ENCODE measurements at places on chromosomes 13 and 19.

DNA sequence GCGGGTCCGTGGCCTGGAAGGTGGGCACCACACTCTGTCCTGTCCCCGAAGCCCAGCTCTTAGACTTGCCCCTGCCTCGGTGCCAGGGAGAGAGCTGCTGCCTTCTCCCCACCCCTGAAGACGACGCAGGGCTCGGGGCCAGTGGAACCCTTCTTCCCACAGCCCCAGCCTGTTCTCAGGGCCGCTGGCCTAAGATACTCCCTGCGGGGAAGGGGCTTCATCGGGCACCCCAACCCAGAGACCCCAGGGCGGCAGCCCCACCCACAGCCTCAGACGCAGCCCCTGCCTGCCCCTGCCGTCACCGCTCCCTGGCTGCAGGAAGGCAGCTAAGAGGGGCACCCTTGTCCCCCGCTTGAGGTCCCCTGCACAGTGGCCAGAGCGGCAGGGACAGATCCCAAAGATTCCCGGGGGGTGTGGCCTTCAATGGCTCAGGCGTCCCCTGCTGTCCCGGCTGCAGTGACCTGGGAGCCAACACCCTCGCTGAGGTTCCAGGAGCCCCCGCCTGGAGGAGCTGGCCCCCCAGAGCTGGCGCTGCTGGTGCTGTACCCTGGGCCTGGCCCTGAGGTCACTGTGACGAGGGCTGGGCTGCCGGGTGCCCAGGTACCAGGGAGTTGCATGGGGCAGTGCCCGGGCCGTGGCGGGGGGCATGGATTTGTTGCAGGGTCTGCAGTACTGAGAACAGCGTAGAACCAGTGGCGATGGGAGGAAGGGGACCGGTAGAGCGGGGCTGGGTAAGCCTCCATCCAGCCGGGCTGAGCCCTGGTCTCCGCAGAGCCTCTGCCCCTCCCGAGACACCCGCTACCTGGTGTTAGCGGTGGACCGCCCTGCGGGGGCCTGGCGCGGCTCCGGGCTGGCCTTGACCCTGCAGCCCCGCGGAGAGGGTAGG is 1.0 kb downstream of the AMH start:
- DNase-seq = no peak

- DNase-seq = no peak
Measured at GRCh38 chr19:2517881-2518601, 42.1 kb downstream of the GADD45B start.

DNA sequence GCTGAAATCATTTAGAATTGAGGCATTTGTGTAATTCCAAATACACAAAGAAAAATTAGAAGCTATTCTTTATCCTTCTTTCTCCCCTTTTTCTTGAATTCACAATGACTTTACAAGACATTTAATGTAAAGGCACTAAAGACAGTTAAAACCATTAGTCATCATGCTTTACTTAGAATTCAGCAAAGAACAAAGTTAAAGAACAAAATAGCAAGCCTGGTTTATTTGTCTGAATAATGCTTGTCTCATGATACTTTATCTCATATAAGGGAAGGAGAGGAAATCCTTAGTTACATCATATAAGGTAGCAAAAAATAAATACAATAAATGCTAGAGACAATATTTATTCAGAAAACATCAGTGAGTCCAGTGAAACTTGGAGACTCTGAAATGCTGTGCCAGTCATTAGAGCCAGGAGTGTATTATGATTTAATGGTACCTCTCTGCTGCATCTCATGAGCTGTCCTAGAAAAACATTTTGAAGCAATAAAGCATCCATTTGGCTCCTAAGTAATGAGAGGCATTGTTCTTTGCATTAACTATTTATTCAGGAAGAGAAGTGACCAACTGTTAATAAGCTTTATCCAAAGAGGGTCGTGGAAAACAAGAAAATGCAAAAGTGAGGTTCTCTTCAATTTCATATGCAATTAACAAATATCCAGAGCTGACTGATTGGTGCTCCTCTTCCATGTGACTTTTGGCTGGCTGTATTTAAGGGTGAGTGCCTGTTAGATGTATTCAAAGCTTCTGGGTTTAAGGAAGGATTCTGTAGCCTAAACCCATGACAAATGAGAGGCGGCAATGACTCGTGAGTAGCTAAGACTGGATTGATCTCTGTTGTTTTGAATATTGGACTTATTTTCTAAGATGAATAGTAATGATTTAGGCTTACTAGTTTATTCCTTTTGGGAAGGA is 105.0 kb downstream of the DGKH start:
- no peak for DNase-seq

- no peak for DNase-seq
Measured at GRCh38 chr19:11018763-11019162, 57.9 kb downstream of the SMARCA4 start.

Measured in transverse colon (tissue), 4 donors.